ENCODE measurements at places on chromosomes 5 and 9.

GRCh38 chr5:126248611-126249010 is 174.6 kb upstream of the GRAMD2B start:
- no peak for DNase-seq

DNA sequence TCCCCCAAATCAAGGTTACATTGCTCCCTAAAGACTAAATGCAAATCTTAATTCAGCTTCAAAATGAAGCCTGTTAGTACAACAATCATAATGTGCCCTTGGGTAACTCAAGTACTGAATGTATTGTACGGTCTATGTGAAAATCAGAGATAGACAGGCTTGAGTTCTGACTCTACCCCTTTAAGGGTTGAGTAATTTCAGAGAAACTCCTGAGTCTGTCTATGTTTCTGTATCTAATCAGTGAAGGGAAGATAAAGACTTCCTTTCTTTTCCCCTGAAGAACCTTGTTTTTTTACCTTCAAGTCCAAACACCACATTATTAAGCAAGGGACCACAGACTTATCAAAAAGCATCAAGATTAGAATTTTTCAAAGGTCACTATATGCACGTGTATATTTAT is 108.2 kb downstream of the MPDZ start:
- DNase-seq: no peak

DNA sequence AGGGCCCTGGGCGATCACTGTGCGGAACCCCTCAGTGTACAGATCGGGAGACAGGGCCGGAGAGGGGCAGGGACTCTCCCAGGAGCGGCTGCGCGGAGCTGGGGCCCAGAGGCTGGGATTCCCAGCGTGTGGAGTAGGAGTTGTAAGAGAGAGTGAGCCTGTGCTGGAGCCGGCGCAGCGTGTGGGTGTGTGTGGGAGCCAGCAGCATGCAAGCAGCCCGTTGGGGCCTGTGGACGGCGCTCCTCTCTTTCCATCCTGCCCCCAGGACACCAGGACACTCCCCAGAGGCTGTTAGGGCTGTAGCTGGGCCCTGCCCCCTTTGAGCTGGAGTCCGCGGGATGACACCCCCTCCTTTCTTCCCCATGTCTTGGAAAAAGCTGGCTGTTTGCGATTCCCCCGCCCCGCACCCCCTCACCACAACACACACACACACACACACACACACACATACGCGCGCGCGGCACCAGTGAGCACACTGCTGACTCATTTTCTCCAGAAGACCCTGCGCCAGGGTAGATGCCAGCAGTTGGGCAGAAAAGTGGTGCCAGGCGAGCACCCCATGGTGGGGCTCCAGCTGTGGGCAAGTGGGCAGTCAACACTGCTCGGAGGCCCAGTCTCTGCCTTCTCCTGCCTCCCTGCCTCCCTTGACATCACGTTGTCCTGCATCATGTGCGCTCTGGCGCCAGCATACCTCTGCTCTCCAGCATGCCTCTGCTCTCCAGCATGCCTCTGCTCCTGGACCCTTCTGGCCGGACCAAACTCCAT is 1.5 kb downstream of the COL27A1 start:
- peak; percentile 50 for DNase-seq

DNA sequence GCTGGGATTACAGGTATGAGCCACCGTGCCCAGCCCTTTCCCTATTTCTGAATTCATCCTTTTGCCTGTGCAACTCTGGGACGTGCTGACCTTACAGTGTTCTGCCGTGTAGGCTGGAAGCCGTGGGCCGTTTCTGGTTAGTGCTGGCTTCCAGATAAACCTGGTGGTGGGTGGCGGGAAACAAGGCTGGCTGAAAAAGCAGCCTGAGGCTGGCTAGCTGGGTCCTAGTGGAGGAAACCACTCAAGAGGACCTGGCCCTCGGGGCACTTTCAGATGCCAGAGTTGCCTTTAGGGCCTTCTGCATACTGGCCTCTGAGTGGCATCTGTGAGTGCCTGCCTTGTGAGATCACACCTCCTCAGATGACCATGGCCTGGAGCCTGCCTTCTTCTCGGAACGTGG is 26.9 kb downstream of the GALNT12 start:
- no peak for DNase-seq

GRCh38 chr5:178770621-178771020 is 40.2 kb upstream of the ZNF354A start:
- no peak for DNase-seq

DNA sequence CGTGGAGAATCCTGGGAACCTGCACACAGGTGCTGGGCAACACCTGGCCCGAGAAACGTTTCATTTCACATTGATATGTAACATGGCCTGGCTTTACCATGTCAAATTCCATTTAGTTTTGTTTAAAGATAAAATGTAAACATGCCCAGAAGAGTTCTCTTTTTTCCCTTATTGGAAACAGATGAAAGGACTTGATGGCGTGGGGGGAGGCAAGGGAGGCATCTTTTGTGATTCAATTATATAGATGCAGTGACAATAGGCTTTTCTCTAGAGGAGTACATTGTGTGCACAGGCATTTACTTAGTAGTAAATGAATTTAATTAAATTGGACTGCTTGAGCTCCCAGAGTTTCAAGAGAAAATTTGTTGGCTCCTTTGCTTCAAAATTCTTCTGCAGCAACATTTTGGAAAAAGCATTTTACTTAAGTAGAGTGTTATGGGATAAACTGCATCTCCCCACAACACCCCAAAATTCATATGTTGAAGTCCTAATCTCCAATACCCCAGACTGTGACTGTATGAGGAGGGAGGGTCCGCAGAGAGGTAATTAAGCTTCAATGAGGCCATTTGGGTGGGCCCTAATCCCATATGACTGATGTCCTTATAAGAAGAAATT is 254.3 kb upstream of the NFIL3 start:
- no peak for DNase-seq

- no peak for DNase-seq
Observed at GRCh38 chr5:10578869-10579268, 15.0 kb downstream of the ANKRD33B start.

- DNase-seq: peak; percentile 17
Observed at GRCh38 chr5:58294598-58295305, 165.1 kb downstream of the PLK2 start.

DNA sequence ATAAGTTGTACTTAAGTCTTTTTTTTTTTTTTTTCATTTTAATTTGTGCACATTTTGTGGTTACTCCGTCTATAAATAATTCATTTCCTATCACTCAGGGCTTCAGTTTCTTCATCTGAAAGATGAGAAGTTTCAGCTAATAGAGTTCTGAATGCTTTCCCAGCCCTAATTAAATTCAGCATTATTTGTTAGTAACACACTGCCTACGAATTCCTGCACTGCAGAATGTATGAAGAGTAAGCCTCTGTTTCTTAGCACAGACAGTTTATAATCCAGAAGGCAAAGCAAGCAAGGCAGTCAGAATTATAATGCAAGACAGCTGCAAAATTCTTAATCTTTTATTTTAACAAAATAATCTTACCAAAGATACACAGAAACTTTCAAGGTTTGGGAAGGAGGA is 138.0 kb upstream of the GHR start:
- DNase-seq: no peak

DNA sequence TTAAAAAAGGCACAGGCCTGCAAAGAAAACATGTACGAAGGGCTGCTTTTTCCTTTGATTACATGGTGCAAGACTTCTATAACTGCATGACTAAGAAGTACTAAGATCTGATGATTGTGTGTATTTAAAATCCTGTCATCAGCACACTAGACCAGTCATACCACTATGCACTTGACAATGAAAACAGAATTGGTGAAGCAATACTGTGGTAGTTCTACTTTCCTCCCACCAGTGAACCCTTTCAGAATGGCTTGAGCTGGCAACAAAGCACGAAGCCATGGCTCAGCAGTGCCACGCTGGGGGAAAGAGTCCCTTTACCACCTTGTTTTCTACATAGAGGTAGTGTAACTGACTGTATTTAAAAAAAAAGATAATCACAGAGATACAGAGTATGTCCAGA is 49.0 kb upstream of the POU5F2 start:
- DNase-seq: no peak

DNA sequence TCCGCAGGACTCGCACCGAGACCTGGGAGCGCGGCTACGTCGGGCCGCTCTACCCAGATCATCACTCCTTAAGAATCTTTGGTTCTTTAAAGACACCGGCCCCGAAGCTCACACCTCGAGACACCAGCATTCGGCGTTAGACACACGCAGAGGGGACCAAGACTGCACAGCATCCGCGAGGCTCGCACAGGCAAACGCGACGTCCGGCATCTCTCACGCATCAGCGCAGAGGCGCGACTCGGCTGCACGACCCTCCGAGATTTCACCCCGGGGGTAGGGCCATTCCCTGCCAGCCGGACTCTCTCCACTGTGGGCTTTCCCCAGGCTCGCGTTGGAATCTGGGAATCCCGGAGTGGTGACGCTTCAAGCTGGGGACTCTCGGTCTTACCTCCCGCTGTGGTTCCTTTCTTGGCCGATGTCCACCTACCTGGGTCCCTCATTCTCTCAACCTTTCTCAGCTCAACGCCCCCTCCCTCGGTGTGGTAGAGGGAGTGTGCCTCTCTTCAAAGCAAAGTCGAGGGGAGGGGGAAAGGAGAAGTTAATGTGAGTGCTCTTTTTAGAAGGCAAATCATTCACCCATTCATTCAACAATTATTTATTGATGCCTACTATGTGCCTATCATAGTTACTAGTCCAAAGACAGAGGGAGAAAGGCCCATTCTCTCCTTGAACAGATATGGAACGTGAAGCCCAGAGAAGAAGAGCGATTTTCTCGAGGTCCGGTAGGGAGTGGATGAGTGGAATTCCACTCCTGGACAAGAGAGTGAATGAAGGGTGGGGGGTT is 1.3 kb upstream of the HAND1 start:
- no peak for DNase-seq

DNA sequence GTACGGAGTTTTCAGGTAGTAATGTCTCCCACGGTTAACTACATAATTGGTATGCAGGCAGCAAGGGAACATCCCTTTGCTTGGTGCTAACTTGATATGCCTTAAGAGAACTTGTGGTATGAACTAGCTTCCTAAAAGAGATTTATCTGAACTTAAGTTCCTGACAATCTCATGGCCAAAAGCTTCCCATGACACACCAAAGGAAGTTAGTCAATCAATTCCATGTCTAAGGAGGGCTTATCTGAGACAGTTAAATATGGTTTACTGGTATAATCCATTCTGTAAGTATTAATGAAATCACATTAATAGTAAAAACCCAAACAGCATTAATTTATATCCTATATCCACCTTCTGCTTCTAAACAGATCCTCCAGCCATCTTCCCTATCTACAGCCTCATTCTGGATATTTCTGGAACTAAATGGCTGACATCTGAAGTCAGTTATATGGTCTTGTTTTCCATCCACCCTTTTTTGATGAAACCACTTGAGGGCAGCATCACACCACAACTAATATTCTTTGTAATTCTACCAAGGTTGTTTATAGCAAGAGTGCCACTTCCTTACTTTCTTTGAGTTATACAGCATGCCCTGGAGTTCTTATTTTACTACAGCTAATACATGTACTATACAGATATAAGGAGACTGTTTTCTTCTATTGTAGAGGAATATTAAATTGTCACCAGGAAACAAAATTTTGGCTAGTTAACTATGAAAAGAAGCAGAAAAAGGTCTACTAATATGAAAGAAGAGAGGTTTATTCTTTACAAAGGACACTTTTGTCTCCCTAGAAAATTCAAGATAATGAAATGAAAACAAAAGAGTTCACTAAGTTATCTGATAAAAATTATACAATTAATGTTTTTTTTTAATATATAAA is 34.7 kb downstream of the SHOC1 start:
- peak; percentile 42 for DNase-seq

GRCh38 chr5:6427694-6428093 is 21.0 kb upstream of the UBE2QL1 start:
- DNase-seq: peak; percentile 65
